GM12878 (cell line): ENCODE measurements at places on chromosomes 3 and 15. TPM values are rescaled to one million over a fixed set of nuclear protein-coding genes. Genes with fewer than 3 reads are reported as not detected.

The BLOC1S6 gene
- total RNA-seq: 25.6 and 34.5 TPM in 2 replicates

DNA sequence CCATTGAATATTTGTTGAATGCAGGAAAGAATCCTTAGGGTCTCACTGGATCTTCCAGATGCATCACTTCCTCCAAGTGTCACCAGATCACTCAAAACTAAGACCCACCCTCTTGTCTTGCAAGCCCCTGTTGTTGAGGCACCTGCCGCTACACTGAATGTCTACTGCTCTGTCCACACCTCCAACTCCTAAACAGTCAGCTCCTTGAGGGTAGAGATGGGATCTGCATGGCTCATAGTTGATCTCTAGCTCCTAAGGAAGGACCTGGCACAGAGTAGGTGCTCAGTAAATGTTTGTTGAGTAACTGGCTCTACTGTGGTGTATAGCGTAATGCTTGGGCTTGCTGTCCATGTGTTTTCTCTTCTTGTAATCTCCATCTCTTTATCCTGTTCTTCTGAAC, 8.8 kb downstream of the SLC6A20 start:
- no peak for DNase-seq

- no peak for DNase-seq
These were observed 4.9 kb upstream of the PPP1R2 start for GRCh38 chr3:195548006-195548405.

DNA sequence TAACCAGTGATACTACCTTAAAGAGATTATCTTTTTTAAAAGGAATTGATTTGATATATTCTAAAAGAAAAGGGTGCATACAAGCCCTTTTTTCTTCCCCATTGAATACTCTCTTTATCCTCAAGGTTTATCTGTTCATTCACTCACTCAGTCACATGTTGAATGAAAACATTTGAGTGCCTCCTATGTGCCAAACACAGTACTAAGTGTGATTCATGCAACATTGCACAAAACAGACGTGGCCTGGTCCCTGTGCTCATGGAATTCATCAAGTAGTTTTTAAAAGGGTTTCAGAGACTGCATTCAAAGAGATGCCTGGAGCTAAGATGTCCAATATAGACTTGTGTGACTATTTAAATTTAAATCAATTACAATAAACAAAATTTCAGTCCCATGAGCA, 462.2 kb upstream of the MDFIC2 start:
- no peak for DNase-seq
